ENCODE measurements at places on chromosomes 4 and X. TPM values are rescaled to one million over a fixed set of nuclear protein-coding genes. Genes with fewer than 3 reads are reported as not detected.

Gene GPM6B
- 2.4 TPM for total RNA-seq

Gene PAGE2
- total RNA-seq, result not detected

- DNase-seq, result no peak
Observed at GRCh38 chrX:150967786-150968185, 15.3 kb upstream of the HMGB3 start.

GRCh38 chr4:24840826-24841543, 45.6 kb downstream of the SOD3 start:
- DNase-seq, result no peak
